ENCODE measurements at places on chromosomes 3 and 15.
A peak's percentile ranks its signal among the peaks of the same experiment; 100 is the strongest.

- DNase-seq: no peak
These were observed 266.0 kb downstream of the KCNMB2 start for GRCh38 chr3:178802259-178802658.

- no peak for DNase-seq
These were observed 95.2 kb downstream of the WDR76 start for GRCh38 chr15:43922021-43922420.

GRCh38 chr3:69197455-69197854 lies 75.1 kb upstream of the LMOD3 start:
- DNase-seq: no peak

DNA sequence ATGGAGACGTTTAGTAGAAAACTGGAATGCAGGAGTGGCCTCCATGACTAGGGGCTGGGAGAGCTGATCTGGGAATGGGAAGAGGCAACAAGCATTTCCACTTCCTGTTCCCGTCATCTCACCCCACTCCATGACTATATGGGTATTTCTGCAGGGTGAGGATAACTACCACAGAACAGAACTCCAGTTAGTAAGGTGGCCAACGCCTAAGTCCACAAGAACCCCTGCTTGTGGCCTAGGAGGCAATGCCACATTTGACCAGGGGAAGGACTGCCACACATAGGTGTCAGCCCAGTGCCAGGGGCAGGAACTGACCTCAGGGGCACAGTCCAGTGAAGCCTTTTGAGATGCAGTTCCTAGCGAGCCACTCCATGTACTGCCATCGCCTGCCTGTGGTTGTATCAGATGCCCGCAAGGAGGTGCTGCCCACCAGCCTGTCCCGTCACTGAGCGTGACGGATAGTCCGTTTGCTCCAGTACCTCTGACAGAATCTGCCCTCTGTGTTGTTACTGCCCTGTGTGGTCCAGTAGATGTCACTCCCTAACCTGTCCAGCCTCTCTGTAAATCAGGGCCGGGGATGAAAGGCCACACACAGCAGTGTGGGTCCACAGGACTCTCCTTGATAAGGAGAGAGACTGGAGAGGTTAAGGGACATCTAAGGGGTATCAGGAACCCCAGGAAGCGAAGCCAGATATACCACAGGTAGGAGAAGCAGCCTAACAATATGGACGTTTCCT lies 3.5 kb upstream of the MTFMT start:
- peak; percentile 51 for DNase-seq

GRCh38 chr3:16888356-16888755 lies 3.6 kb downstream of the PLCL2 start:
- no peak for DNase-seq

DNA sequence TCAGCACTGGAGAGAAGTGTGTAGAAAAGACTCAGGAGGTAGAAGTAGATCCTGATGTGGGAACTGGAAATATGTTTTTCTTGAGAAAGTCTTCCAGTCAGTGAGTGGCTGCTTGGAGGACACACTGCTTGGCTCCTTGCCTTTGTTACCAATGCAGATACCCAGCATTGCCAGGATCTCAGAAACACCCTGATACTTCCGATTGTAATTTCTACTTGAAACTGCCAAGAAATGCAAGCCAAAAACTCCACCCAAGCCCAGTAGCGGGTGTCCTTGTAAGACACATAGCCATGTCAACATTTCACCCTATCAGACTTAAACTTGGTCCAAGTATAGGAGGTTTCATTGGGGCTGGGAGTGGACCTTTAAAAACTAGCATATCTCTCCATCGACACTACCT lies 141.8 kb downstream of the ALDH1A2 start:
- no peak for DNase-seq

DNA sequence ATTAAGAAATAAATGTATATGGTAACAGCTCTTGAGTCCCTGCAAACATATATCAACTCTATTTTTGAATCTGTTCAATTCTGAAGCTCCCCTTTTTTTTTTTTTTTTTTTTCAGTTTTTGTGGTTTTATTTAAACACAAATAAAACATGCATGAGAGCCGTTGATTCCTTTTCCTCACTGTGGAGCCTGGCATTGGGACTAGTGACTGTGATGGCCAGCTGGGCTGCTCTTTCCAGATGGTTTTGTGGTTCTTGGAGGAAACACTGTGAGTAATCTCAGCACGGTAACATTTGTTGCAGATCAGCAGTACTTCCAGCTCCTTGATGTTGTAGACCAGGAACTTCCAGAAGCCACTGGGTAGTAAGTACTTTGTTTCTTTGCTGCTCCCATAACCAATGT lies 15.9 kb downstream of the EMC7 start:
- DNase-seq: no peak

GRCh38 chr3:39519103-39519502 lies 51.6 kb downstream of the MOBP start:
- DNase-seq: no peak

- DNase-seq: no peak
These were observed 6.3 kb downstream of the PLCD1 start for GRCh38 chr3:38022896-38023709.

Data from GM13976 (cell line).